ENCODE measurements at places on chromosomes 1 and 21.

GRCh38 chr1:202237052-202237451 is 43.5 kb downstream of the LGR6 start:
- DNase-seq: peak; percentile 35

DNA sequence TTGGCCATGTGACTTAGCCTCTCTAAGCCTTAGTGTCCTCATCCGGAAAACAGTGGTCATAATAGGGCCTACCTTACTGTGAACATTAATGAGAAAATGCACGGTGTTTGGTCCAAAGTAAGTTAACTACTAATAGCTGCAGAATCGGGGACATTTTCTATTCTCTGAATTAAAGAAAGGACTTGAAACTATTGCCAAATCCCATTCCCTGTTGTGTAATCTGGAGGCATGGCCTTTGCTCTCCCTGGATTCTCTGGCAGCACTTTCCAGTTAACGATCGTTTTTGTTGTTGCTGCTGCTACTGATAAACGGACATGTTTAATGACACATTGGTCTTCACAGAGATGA is 30.5 kb downstream of the FMO4 start:
- DNase-seq: no peak

- DNase-seq: no peak
Measured at GRCh38 chr1:195973311-195973904, 634.8 kb downstream of the KCNT2 start.

- DNase-seq: no peak
Measured at GRCh38 chr1:56133522-56134472, 445.6 kb downstream of the PLPP3 start.

- no peak for DNase-seq
Measured at GRCh38 chr1:180257486-180257885, 27.4 kb downstream of the LHX4 start.

DNA sequence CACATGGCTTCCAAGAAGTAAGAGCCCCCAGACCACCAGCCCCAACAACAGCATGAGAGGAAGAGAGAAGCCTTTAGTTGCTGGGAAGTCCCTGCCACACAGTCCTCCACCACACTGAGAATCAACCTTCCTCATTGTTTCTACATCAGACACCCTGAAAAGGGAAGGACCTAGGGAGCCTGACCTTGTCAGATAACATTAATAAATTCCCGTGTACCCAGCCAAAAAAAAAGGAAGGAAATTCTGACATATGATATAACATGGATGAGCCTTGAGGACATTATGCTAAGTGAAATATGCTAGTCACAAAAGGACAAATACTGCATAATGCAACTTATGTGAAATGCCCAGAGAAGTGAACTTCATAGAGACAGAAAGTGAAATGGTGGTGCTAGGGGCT is 65.6 kb upstream of the ARHGAP29 start:
- no peak for DNase-seq

GRCh38 chr1:58714544-58714943 is 14.7 kb upstream of the MYSM1 start:
- no peak for DNase-seq

GRCh38 chr1:30652152-30652841 is 71.1 kb downstream of the MATN1 start:
- no peak for DNase-seq

DNA sequence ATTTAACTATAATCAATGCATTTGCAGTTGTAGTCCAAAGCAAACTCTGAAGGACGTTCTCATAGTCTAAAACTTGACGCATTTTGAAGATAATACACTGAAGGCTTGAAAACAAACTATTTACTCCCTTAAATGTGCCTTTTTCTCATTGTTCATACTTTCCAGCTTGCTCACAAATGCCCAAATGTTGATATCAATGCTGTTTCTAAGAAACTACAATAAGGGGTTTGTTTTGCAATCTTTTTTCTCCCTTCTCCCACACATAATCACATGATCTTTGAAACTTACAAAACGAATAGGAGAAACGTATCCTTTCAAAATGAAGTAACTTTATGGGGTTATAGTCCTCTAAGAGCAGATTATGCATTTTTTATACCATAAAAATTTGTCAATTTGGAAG is 508.7 kb downstream of the DPYD start:
- no peak for DNase-seq

DNA sequence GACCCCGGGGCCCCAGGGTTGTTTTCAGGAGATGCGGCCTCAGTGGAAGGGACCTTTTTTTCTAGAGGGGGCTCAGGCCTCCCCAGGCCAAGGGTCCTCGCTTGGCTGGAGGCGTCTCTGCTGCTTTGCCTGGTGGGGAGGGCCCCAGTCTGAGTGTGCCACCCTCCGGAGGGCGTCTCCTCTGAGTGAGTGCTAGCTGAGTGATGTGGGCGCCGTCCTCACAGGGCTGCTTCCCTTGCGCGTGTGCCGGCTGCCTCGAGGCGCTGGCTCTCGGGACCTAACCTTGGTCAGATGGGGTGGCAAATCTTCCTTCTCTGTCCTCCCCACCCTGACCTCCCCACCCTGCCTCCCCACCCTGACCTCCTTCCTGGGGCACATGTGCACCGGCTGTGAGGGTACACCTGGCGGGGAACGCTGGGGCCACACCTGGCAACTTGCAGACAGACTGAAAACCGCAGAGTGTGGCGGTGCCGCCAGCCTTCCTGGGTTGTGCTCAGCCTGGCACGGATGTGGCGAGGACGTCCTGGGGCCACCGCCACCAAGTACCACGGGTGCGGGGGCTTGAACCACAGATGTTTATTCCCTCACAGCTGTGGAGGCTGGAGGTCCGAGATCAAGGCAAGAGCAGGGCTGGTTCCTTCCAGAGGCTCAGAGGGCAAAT is 93.0 kb upstream of the TTC34 start:
- no peak for DNase-seq

DNA sequence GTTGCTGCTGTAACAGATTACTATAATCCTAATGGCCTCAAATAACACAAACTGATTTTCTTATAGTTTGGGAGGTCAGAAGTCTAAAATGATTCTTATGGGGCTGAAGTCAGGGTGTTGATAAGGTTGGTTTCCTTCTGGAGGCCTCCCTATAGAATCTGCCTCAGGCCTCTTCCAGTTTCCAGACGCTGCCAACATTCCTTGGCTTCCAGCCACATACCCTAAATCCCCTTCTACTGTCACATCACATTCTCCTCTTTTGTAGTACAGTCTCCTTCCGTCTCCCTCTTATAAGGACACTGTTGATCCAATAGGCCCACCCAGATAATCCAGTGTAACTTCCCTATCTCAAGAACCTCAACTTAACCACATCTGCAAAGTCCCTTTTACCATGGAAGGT is 145.3 kb upstream of the NCAM2 start:
- peak; percentile 8 for DNase-seq

DNA sequence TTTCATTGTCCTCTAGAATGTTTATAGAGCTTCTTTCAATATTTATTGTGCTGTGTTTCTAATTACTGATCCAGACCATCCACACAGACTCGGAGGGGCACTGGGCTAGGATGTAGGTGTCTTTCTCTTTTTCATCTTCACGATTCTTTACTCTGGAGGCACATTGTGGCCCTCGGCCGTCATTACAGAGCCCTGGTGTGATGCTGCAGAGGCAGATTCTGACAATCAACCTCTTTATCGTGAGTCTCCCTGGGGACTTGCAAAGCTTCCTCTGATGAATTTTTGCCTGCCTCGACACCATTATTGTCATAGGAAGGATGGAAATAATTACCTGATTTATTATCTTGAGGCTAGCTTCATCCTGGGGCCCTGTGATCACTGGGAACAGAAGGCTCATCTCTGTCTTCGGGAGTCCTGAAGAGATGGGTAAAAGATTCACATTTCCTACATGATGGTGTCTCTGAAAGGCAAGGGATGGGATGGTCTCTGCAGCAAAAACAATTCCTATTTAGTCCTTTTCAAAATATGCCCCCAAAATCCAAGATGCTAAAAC is 89.4 kb downstream of the SEC16B start:
- no peak for DNase-seq

GRCh38 chr1:32273391-32274208 is 18.3 kb upstream of the HDAC1 start:
- no peak for DNase-seq

DNA sequence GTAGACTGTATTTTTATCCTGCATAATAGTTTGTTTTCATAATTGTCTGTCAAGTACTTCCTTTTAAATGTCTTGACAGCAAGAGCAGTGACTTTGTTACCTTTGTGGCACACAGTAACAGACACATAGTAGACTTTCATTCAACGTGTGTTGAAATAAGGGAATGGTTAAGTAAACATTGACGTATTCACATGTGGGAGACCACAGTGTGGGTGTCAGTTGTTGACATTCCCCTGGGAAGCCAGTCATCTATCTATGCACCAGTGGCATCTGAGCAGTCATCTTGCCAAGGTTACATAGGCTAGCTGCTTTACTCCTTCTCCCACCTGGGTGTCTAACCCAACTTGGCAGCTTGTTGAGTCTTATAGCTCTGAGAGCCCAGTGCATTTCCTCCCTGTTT is 1.4 kb upstream of the NUP133 start:
- DNase-seq: peak; percentile 7

DNA sequence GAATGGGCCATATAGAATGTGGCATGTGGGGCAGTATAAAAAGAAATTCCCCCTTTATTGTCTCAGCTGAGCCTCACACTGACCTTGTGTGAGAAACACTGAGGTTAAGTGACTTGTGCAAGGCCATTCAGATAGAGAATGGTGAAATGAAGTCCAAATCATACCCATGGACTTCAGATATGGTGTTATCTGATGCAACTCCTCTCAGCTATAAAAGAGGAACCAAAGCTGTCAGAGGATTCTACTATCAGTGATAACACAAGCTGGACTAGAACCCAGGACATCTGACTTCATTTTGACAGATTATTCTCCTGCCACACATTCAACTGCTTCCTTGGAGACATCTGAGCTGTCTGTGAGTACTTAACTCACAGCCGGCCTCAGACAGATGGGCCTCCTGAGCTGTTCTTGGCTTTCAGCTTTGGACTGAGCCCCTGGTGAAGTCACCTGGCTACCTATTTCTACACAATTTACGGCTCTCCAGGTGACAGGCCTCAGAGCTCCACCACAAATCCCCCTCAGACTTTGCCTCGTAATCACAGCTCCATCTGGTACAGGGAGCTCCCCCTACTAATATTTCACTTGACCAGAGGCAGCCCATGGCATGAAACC is 104.6 kb downstream of the PLXNA2 start:
- no peak for DNase-seq

- DNase-seq: no peak
Measured at GRCh38 chr1:117654493-117655219, 48.8 kb downstream of the TENT5C start.

- no peak for DNase-seq
Measured at GRCh38 chr1:98314601-98315000, 346.9 kb upstream of the SNX7 start.

DNA sequence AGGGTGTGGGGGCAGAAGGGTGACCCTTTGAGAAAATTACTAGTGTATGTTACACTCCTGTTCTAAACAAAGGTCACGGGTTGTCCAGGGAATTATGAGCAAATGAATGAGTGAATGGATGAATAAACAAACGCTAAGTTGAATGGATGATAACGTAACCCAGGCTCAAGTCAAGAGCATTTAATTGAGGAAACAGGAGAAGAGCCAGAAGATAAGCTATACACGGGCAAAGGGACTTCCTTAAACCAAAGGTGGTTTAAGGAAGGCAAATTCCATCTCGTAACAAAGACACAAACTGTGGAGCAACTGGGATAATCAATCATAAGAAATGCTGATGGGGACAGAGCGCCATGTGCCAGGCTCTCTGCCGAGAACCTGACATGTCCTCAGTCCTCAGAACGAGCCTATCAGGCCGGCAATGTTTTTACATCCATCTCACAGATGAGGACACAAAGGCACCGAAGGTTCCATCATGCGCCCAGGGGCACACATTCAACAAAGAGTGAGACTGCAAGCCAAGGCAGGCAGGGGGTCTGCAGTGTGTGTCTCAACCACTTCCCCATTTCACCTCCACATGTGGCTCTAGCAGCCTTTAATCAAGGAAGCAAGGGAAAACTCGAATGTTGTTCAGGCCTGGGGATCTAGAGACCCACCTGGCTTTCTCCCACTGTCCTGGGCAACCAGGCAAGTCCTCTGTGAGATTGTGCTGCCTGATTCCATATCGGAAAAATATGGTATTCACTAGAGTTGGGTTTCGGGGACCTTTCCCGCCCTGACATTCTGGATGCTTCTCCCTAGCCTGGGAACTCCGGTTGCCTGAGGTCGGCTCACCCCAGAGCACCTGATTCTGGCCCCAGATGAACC is 126.8 kb upstream of the EDN2 start:
- DNase-seq: no peak

DNA sequence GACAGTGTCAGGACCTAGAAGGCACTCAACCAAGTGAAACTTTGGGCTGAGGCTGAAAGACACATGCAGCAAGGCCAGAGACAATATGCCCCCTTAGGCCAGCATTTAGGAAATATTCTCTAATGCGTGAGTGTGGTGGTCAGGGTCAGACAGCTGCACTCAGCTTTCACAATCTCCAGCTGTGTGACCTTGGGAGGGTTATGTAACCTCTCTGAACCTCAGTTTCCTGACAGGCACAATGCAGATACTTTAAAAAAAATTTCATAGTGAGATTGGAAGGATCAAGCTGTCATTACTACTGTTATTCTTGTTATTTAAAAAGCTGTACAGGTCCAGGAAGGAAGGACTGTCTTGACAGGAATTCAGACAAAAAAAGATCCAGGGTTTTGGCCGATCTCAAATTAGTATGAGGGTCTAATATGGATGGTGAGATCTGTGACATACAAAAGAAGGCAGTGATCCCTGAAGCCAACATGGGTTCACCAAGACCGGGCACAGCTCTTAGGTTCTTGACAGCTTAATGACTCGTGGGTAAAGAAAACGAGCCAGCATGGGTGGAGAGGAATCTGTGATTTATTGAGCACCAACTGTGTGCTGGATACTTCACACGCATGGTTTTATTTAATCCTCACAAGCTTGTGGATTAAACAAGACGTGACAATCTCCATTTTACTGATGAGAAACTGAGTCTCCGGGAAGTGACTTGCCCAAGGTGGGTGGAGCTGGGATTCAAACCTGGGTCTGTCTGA is 54.6 kb upstream of the POU3F1 start:
- no peak for DNase-seq

DNA sequence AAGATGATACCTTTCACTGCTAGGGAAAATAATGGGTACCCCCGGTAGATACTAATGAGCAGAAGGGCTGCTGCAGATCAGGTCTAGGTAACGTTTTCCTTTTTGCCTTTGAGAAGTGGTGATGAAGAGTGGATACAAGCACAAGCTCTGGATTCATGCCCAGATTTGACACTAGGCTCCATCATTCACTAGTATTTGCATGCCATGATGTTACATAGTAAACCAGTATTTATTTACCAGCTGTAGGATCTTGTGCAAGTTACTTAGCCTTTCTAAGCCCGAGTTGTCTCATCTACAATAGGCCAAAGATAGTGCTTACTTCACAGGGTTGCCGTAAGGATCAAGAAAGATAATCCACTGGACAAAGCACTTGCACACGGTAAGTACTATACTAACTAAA is 14.2 kb downstream of the PTPN14 start:
- no peak for DNase-seq

DNA sequence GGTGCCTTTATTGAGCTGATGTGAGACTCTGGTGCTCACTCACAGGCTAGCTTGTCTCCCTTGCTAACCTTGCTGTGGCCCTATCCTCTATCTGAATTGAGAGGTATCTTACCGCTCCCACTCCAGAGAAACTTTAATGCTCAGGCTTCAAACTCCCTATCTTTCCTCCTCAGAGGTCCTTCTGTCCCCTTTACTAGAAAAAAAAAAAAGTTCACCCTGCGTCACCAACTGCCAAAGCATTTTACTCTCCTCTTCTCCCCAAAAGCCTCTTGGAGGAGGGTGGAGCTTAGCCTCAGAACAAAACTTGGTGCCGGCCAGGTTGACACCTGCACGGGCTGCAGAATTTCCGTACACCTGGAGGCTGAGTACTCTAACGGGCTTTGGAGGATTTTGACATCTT is 55.1 kb downstream of the ATP2B4 start:
- DNase-seq: no peak
